ENCODE measurements at places on chromosomes 11 and 22.

DNA sequence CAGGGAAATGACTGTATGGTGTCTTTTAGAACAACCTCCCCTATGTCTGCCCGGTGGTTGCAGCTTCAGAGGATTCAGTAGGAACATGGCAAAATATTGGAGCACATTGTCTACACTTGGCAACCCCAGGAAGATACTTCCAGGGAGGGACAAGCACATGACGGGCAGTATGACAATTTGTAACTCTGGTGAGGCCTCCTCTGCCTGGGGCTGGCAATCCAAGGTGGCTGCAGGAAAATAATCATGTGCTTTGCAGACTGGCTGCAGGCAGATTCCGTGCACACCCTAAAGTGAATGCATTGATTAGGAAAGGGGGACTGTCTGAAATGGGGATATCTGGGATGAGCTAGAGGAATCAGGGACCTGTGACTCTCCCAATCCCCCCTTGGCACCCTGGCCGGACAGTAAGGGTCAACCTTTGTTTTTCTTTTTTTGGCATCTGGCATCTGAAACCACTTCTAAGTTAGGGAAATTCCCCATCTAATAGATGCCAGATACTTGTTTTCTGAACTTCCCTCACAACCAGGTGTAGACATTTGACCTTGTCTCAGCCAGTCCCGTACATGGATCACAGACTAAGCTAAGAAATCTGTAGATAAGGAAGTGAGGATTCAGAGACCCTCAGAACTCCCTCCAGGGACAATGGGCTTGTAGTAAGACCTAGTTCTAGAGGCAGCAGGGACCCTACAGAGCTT lies 10.5 kb upstream of the PHOX2A start:
- DNase-seq: no peak

DNA sequence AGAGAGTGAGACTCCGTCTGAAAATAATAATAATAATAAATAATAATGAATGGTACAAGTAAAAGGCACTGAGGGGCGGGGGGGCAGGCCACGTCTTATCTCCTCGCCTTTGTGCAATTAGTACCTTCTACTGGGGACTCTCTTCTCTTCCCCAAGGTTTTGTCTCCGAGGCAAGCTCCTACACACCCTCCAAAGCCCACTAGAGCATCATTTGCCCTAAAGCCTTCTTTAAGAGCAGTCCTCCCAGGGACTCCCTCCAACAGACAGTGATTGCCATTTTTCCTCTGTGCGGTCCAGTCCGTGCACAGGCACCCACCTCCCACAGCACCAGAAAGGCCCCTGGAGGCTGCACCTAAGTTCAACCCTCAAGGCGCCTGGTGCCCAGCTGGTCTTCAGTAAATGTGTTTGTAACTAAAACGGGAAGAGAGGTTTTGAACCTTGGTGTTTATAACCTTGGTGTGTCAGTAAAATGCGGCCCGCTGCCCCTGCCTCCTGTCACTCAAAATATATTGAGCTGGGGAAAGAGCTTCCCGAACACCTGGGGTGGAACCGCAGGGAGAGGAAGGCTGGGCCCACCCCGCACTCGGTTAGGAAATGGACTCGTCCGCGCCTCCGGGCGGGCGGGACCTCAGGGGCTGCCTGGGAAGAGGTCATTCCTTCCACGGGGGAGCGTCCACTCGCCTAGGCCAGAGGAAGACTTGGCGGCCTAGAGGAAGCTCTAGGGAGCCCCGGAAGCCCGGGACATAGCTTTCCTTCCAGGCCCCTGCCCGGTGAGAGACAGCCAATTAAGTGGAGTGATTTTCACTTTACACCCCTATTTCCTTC lies 4.7 kb upstream of the KDELR3 start:
- no peak for DNase-seq

DNA sequence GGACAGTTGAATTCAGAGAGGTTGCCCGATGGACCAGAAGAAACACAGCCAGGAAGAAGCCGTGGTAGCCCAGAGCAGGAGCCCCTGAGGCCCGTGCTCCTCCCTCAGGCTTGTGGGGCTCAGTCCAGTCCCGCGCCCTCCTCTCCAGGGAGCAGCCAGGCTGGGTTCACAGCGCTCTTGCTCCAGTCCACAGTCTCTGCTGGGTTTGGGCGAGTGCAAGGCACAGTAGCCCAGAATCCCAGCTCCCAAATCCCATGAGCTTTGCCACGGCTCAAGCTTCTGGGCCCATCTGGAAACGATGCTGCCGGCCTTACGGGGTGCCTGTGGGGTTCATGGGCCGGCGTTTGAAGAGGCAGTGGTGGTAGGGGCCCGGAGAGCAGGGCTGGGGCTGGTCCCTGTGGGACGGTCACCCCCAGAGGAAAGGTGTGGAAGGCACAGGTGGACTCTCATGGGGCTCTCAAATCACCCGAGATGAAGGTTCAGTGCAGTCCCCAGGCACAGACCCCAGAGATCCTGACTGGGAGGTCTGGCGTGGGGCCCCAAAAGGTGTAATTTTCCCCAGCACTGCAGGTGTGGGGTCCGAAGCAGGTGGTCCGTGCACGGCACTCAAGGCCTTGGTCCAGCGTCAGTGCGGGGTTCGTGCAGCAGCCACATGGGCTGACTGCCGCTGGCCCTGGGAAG lies 30.6 kb upstream of the ATXN10 start:
- no peak for DNase-seq

DNA sequence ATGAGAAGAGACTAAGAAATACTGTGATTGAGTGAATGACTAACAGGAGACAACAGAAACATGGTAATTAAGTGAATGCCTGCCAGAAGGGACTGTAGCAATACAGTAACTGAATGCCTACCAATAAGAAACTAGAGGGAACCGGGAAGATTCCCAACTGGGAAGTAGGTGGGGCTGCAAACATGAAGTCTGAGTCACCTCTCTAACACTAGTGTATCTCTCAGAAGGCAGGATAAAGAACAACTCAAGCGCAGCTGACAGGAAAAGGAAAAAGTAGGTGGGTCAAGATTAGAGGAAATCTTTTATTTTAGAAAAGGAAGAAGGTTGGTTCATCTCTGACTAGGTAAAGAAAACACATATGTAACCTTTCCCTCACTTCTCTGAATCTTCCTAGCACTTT lies 14.0 kb downstream of the C11orf42 start:
- DNase-seq: peak; percentile 29

- no peak for DNase-seq
These were observed 173.5 kb downstream of the TTC28 start for GRCh38 chr22:28506150-28506535.

- DNase-seq: no peak
These were observed 2.4 kb upstream of the CECR2 start for GRCh38 chr22:17366830-17367229.

- no peak for DNase-seq
These were observed 26.5 kb downstream of the OTOG start for GRCh38 chr11:17573526-17573925.

DNA sequence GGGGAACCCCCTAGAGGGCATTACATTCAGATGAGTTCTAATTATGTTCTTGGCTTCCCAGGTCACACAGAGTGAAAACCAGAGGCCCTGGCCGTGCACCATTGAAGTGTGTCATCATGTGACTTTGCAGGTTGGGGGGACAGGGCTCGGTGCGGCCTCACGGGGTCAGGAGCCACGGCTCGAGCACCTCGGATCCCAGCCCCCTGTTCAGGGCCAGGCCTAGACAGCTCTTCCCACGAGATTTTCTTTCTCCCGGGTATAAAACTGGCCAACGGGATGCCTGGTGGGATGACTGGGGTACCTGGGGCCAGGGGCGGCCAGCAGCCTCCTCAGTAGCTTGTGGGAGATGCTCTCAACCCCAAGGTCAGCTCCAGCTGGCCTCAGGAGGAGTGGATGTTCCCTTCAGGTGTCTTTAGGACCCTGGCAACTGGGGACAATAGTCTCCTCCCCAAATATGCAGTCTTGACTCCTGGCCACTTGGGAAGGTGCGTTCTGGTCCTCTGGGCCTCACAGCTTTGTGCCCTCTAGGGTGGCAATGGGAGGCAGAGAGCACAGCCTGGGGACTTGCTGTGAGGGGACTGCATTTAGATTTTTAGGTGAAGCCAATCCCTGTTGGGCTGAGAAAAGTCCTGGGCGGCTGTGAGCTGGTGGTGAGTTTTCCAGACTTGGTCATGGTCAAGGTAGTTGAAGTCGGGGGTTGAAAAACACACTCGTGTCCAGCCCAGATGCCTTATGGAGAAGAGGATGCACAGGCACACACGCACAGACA lies 95.6 kb downstream of the KCNQ1 start:
- no peak for DNase-seq

DNA sequence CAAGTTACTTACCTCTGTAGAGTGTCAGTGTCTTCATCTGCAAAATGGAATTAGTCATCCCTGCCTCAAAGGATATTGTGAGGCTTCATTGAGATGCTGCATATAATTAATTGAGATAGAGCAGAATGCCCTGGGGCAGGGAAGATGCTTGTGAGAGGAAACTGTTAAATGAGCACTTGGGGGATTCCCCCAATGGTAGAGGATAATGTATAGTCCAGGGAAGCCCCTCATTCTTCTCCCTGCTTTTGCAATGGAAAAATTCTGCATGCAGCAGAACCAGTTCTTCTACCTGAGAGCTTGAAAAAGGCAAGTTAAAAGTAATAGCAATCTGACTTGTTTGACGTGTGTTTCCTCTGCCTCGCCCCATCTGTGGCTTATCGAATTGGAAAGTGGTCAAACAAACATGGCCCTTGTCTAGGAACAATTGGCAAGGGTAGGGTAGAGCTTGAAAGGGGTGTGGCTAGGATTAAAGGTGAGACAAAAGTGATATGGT lies 90.9 kb downstream of the NAV2 start:
- DNase-seq: no peak

DNA sequence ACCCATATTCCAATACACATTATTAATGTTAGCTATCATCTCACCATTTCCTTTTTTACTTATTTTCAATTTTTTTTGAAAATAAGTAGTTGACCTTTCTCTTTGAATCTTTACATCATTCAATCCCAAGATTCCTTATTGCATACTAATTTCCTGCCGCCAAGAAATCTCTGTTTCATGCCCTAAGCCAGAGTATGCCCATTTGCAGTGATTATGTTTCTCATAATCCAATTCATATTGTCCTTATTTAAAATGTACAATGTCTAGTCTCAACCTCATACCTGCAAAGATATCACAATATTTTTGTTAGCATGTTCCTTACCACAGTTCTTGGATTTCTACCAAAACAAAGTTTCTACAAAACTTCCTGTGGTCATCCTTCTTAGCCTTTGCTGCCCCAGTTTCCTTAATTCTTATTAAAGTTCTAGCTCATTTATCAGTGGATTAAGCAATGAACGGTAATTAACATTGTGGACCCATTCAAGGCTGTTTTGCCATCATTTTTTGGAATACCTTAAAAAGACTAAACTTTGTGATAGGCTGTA lies 75.3 kb downstream of the CD44 start:
- DNase-seq: no peak

DNA sequence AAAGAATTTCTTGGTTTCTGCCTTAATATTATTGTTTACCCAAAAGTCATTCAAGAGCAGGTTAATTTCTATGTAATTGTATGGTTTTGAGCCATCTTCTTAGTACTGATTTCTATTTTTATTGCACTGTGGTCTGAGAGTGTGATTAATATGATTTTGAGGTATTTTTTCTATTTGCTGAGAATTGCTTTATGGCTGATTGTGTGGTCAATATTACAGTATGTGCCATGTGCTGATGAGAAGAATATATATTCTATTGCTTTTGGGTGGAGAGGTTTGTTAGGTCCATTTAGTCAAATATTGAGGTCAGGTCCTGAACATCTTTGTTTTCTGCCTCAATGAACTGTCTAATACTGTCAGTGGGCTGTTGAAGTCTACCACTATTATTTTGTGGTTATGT lies 20.7 kb upstream of the RAB38 start:
- no peak for DNase-seq

DNA sequence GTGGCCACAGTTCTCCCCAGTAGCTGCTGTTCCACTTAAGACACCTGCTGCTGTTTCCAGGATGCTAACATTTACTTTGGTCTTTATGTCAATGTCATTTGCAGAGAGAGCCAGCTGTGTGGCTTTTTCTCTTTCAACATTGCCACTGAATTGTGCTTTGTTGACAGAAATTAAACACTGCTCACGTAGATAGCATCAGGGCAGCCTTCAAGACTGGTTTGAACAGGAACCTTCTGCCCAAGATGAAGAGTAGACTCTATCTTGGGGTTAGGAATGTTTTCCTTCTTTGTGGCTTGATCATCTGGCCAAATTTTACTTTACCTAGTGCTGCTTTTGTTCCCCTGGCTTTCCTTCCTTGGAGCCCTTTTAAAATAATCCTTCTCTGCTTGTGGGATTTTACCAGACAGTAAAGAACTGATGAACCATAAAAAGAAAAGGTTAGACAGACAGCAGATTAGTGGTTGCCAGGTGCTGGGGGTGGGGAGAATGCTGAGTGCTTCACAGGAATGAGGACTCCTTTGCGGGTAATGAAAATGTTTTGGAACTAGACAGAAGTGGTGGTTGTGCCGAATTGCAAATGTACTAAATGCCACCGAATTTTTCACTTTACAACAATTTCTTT lies 22.7 kb upstream of the XBP1 start:
- DNase-seq: no peak

- DNase-seq: peak; percentile 53
These were observed 17.9 kb downstream of the CLNS1A start for GRCh38 chr11:77619576-77620198.

- no peak for DNase-seq
These were observed 545 bp upstream of the ZDHHC13 start for GRCh38 chr11:19116276-19116970.

DNA sequence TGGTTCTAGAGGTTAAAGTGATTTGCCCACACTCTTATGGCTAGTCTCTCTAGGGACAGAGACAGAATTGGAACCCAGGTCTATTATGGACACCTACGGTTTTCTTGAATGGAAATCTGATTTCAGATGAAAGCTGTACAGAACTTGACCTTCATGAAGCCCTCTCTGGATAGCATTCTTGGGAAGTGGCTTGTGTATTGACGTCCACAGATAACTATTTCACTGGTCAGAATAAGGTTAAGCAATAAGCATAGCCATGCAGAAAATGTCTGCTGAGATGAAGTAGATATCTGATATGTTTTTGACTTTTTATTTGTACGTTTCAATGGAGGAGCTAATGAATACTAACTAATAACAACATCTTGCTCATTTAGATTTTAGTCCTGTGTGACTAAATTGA lies 1.1 kb downstream of the TLCD5 start:
- DNase-seq: peak; percentile 66

DNA sequence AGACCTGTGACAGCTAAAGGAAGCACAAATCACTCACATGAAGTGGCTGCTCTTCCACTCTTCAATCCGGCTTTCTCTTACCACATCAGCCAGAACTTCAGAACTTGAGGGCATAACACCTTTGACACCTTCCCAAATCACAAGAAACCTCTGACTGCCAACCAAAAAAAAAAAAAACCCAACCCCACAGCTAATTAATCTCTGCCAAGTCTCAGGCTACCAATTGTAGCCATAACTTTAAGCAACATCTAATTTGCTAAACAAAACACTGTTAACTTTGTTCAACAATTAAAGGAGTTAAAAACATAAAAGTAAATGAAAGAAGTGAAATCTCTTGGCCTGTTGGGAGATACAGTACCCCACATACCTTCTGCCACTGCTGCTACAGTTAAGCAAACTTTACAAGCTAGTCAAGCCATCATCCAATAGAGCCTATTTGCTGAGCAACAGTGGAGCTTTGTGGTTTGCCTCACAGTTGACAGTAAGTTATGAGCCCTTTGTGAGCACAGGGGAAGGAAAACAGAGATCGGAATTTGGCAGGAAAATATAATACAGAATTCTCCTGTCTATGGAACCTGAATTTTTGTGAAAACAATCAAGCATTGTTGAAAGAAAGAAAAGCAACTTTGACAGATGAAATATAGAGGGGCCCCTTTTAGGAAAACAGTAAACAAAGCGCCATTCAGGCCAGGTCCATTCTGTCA lies at the start of gene SOX6:
Gene SOX6 (minus strand): TSS at position 490 of the 704 bp plus-strand sequence. CDS start 15,298 bp downstream, outside the sequence.
- DNase-seq: no peak

GRCh38 chr11:26062660-26063059 lies 269.3 kb upstream of the ANO3 start:
- no peak for DNase-seq

GRCh38 chr11:93655047-93655446 lies 6.4 kb upstream of the CEP295 start:
- DNase-seq: no peak

Measured in RKO (cell line).